ENCODE measurements at places on chromosomes 3 and 15.

- DNase-seq: no peak
These were observed 64.1 kb upstream of the GCSAM start for GRCh38 chr3:112197131-112197530.

- no peak for DNase-seq
These were observed 180.9 kb upstream of the THBS1 start for GRCh38 chr15:39400002-39400401.

- DNase-seq: no peak
These were observed 10.4 kb downstream of the SEMA6D start for GRCh38 chr15:47727676-47728075.

DNA sequence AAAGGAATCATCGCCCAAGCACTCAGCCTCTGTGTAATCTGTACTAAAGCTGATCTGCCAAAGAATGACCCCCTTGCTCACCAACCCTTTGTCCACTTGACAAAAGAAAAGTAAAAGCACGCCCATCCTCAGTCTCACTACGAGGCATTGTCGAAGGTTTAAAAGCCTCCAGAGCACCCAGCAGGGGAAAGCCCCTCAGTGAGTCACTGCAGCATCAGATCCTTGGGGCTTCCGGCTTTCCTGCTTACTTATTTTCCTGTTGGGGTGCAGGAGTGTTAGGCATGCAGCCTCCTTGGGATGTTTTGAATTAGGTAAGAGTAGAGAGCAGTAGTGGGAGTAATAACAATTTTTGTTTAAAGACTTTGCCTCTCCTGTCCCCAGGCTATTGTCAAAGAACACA, 216.1 kb downstream of the MTHFS start:
- DNase-seq: no peak

DNA sequence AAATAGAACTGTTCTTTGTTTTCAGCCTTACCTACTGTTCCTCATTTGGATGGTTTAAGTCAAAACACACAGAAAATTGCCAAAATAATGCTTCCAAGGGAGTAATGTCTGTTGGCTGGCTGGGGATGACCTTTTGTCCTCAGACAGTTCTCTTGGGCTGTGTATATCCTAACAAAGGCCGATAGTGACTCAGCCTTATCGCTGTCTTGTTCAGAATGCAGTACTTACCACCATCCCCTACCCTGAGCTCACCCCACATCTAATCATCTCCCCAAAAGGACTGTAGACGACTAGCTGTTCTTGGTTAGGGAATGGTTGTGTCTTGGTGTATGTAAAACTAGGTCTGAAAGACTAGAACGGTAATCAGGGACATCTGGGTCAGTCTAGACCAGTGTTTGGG, 35.0 kb downstream of the RAB11A start:
- DNase-seq: no peak

DNA sequence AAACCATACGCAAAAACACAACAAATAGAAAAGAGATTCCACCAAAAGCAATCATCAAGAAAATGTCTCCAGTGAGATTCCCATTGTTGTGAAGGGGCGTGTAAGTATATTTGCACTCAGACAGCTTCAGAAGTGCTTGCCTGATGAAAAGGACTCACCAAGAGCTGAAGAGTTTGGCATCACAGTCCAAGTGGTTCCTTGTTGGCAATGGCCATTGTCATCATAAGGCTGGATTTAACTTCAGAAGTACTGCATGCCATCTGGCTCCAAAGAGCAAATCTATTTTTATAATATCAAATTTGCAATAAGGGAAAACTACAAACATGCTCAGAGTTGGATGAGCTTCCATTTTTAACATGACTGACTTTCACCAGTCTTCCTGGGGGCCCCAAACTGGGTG, 505.3 kb upstream of the NR2F2 start:
- DNase-seq: no peak

DNA sequence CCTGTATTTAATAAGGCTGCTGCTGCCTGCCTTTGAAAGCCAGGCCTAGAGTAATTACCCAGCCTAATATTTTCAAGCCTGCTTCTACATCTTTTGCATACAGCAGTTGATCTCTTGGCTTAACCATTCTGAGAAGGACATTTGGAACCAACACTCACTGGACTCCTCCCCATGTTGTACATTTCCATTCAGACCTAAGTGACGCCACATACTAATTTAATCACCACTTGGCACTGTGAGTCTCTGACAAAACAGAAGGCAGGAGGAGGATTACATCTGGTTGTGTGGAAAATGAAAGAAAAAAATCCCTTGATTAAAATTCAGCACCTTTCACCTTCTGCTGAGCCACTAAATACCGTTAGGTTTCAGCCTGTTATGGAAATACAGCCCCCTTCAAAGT, 102.2 kb upstream of the ARRDC4 start:
- DNase-seq: no peak

DNA sequence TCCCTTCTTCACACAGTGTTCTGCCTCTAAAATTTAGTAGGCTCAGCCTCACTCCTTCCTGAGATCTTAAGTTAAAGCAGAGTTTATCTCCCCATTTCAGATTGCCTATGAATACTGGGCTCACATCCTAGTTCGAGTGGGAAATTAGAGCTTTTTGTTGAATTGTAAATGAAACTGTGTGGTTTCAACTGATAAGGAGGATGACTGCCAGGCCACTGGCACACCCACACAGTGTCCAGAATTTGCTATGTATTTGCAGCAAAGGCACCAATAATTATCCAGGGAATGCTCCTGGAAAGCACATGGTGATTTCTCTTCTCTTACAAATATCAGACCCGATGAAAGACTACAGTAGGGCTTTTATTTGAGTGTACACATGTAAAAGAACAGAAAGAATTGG, 308.1 kb upstream of the COL8A1 start:
- no peak for DNase-seq

DNA sequence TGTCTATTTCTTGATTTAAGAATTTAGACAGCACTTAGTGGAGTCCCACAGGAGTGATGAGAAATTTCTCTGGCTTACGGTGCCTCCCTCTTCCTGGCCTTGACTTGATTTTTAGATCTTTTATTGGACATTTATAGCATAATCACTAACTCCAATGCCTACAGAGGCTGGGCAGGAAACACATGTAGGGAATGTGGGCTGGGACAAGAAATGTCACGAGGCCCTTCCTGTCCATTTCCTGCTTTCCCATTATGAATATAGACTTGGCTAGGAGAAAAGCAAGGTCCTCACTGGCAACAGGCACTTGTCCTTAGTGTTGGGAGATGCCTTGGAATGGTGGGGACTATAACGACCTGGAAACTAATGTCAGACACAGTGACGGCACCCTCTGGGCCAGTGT, 100.3 kb downstream of the MYLK start:
- no peak for DNase-seq

Measured in NCI-H460 (cell line).